ENCODE measurements at places on chromosomes 2 and 18.

- DNase-seq = no peak
These were observed 122.1 kb upstream of the RMDN2 start for GRCh38 chr2:37802899-37803379.

- no peak for DNase-seq
These were observed 160.8 kb downstream of the TGIF1 start for GRCh38 chr18:3610813-3611212.

DNA sequence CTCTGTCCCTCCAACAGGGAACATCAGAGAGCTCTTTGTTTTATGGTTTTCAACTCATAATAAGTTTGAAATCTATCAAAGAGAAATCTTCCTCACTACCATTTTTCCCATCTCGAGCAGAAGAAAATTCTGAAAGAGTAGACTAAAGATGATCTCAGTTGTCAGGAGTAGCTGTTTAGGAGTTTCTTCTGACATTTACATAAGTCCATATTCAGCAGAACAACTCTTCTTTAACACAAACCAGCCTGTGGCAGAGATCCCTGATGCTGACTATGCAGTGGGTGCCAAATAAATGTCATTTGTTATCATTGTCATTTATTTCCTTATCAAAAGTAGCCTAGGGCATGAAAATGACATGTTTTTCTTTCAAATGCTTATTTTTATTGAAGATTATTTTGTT, 380.7 kb downstream of the MBD2 start:
- no peak for DNase-seq

GRCh38 chr2:2331881-2332280, 806 bp upstream of the MYT1L start:
- DNase-seq = no peak

- DNase-seq = no peak
These were observed at the start of gene PDCD1 for GRCh38 chr2:241858206-241859016. TSS of gene PDCD1 (minus strand) at chr2:241858894. CDS start at chr2:241858838, 56 bp downstream.

GRCh38 chr2:89818873-89819272, 1127.4 kb downstream of the RPIA start:
- DNase-seq = no peak

DNA sequence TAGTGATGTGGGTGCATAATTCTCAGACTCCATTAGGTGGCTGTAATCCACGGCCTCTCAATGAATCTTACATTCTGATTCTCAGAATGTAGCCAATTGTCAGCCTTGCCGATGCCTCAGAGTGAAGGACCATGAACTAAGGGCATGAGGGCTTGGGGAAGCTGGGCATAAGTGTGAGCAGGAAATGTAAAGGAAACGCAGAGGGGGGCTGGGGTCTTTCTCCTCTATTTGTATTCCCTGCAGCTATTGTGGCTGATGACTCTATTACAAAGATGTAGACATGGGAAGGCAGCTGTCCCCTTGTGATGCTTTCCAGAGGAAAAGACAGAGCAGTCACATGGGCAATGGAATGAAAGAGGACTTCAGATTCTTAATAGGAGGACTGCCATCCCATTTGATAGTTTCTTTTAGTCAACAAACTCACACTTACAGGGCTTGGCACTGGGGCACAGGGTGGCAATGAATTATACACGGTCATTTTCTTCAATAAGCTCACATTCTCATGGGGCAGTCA, 353.2 kb upstream of the PKDCC start:
- DNase-seq = no peak

- no peak for DNase-seq
These were observed 75.9 kb downstream of the ITGB1BP1 start for GRCh38 chr2:9347411-9347881.

GRCh38 chr2:72011791-72012190, 135.9 kb downstream of the CYP26B1 start:
- no peak for DNase-seq

GRCh38 chr2:42813763-42814162, 21.4 kb upstream of the HAAO start:
- no peak for DNase-seq

DNA sequence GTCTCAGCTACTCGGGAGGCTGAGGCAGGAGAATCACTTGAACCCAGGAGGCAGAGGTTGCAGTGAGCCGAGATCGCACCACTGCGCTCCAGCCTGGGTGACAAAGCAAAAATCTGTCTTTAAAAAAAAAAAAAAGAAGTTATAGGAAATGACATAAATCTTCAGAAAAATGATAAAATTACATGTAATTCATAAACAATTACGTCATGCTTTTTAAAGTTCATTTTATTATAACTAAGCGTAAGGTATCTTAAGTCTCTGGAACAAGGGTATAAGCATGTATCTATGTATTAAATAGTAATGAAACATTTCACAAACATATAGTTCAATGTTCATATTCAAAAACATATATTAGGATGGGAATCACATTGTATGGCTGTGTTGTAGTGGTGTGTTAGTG, 425.9 kb downstream of the SPAG16 start:
- no peak for DNase-seq

DNA sequence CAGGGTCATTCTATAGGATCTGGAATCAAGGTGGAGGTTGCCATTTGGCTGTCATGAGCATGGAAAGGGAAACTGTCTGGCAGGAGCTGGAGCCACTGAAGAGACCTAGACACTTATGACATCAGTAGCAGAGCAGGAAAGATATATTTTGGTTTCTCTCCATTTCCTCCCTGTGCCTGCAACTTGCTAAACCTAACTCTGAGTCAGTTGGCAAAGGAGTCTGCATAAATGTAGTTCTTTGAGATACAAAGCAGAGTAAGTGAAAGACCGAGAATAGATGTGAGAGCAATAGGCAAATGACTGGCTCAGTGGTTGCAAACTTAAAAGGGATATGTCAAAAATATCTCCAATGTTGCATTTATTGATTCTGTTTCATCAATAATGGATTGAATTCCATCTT, 757.7 kb downstream of the KCNJ3 start:
- DNase-seq = no peak

DNA sequence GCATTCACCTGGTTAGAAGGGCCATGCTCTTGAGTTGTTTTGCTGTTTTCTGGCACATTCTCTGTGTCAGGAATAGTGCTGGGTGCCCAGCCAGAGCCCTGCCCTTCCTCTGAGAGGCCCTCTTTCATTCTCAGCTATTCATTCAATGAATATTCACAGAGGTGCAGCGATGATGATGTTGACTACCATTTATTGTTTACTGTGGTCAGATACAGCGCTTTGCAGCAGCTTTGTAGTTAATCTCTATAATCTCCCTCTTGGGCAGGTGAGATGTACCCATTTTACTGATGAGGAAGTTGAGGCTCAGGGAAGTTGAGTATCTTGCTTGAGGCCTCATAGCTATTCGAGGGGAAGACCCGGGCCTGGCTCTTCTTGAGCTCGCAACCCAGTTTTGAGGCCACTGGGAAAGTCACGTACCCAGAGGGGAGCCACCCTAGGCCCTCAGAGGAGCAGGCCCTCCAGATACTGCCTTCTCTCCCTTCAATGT, 9.9 kb downstream of the INHBB start:
- no peak for DNase-seq

- DNase-seq = no peak
These were observed 32.2 kb downstream of the IKZF2 start for GRCh38 chr2:213119061-213119809.

GRCh38 chr18:9647496-9648323, 33.4 kb upstream of the PPP4R1 start:
- no peak for DNase-seq

DNA sequence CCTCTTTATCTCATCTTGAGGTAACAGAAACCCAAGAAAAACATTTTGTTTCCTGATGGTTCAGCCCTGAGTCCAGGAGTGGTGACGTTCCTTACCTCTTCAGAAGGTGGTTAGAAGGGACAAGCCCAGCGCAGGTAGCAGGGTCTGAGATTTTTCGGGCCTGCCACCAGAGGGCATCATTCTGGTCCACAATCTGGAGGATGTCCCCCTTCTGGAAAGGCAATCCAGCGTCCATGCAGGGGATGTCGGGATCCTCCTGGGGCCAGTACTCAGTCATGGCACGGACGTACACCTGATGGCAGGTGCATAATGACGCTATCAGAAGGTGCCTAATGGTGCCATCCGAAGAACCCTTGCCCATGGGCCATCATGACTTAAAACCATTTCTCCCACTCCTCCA, 17.7 kb downstream of the MPP4 start:
- DNase-seq = no peak

DNA sequence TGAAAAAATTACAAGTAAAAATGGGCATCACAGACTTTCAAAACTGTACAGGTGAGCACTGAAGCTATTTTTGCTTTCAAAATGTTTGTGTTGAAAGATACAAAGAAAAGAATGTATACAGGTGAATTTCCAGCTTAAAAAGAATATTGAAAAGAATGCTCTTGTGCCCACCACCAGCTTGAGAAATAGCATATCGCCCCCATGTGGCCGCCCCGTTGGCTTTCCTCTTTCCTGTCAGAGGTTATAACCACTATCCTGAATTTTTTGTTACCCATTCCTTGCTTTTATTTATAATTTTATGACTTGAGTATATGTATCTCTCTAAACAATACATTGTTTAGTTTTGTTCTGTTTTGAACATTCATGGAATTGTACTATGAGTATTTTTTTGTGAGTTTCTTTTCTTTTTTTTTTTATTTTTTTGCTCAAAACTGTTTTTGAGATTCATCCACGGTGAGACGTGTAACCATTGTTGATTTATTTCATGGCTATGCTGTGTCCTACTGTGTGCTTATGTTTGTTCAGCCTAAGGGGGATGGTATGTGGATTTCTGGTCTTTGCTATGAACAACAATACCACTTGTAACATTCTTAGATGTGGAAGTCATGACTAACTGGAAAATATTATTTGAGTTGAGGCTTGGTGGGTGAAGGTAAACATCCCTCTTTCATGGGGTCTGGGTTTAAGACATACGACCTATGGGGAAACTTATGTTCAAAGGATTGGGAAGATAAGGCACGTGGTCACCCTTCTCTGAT, 11.6 kb downstream of the TRPM8 start:
- DNase-seq = no peak

GRCh38 chr2:137942833-137943677, 21.2 kb upstream of the HNMT start:
- DNase-seq = no peak

DNA sequence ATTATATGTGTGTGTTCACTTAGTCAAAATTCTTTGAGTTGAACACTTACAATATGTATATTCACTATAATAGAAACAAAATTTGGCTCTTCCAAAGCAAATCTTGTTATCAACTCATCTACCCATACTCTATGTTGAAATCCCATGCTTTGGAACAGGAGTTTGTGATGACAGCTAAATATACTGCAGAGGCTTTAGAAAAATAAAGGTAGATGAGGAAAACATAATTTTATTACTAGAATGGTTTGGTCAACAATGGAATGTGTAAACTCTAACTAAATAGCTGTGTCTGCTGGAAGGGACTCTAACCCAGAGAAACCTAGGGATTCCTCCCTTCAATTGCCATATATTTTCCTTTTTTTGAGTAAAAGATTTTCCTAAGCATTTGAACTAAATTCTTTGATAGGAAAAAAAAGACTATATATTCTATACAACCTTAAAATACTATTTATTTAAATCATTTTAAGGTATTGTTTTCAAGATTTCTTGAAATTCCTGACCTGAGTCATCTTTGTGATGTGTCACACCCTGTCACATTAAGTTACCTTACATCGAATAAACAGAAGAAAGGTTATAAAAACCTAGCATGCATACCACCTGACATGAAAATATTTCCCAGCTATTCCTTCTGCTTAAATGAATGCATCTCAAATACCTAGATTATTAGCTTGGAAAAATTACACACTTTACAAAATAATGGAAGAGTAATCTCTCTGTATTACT, 175.5 kb downstream of the OTX1 start:
- no peak for DNase-seq

DNA sequence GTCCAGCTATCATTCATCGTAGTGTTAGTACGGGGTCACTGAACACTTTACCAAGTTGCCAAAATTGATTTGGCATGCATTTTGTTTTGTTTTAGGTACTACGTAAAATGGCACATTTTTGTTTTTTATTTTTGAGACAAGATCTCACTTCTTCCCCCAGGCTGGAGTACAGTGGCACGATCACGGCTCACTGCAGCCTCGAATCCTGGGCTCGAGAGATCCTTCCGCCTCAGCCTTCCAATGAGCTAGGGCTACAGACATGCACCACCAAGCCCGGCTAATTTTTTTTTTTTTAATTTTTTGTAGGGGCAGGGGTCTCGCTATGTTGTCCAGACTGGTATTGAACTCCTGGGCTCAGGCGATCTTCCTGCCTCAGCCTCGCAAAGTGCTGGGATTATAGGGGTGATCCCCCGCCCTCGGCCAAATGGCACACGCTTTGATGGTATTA, 786 bp downstream of the TAF1B start:
- no peak for DNase-seq

DNA sequence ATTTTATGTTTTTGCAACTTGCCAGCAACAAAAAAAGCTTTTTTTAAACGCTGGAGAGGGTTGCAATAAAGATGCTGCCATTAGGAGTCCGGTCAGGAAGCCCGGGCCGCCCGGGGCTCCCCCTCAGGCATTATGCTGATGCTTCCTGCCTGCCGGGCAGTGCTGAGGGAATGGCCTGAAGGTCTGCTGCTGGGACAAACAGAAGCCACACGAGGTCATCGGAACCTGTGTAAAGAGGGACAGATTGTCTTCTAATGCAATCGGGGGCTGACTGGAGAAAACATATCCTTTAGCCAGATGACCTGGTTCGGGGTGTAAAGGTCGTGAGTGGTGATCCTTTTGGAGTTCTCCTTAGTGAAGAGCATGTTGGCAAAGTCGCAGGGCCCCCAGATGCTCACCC, 2.3 kb downstream of the IMPA2 start:
- no peak for DNase-seq

DNA sequence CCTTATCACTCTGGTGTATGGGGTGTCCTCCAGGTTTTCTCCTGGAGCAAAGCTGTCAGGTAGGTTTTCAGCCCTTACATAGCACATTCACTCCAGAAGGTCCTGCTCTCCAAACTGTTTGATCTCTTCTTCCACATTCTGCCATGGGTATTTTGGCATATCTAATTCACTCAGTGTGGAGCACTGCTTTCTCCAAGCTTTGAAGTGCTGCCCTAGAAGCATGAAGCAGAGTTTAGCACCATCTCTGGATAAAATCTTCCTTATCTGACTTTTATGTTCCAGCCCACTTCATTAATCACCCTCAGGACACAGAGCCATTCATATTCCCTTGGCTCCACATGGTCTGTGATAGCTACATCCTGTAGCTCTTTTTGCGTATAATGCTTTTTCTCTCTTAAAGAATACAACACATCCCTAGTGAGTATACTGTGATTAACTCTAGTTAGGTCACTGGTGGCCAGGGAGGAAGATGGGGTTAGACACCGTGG, 56.7 kb upstream of the ARHGAP28 start:
- DNase-seq = no peak

DNA sequence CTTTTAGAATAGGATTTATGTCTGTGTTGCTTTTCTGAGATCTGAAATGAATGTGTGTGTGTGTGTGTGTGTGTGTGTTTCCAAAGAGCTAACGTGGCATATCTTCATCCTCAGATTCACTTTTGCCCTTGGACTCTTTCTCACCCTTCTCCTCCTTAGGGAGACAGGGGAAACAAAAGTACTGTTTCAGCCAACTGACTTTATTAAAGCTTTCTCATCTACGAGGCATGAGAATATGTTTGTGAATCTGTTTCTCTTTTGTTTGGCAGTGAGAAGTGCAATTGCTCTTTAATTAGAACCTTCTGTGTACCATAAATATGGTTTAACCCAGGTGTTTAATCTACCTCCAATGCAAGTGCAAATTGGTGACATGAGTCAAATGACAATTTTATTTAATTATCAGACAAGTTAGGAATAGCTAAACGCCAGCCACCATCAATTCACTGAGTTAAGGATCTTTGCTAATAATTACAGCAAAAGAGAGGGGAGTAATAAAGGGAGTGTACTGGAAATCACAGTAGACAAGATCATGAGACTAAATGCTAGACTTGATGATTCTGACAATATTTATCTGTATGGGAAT, 186.4 kb upstream of the COL3A1 start:
- DNase-seq = no peak

- DNase-seq = no peak
These were observed 9.6 kb upstream of the RAB10 start for GRCh38 chr2:26024260-26024659.
